ENCODE measurements at places on chromosomes 2 and 18.

DNA sequence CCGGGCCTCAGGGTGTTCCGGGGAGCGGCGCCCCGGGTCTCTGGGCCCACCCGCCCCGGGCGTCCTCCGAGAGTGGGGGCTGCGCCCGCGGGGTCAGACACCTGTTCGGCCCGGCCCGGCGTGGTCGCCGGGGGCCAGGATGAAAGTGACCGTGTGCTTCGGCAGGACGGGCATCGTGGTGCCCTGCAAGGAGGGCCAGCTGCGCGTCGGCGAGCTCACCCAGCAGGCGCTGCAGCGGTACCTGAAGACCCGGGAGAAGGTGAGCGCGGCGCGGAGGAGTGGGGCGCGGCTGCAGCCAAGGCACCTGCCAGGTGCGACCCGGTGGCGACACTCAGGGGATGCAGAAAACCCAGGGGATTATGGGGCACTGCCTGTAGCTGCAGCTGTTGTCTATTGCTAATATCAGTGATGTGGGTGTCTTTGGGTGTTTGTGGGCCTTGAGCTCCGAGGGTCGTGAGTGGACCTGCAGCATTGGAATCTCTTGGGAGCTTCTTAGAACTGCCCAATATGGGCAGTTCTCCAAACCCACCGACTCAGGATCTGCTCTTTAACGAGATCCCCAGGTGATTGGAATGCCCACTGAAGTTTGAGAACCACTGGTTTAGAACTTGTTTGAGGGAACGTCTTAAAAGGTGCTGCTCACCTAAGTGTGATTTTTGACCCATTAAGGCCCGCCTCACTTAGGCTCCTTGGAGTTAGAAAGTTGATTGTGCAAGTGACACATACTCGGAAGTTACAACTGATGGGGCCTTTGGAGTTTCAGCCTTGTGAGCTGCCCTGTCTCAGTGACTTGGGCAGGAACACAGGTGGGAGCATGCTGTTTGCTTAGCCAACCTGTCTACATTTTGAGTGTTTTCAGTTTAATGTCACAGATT, 823 bp downstream of the PARD3B start:
- peak; percentile 17 for DNase-seq

DNA sequence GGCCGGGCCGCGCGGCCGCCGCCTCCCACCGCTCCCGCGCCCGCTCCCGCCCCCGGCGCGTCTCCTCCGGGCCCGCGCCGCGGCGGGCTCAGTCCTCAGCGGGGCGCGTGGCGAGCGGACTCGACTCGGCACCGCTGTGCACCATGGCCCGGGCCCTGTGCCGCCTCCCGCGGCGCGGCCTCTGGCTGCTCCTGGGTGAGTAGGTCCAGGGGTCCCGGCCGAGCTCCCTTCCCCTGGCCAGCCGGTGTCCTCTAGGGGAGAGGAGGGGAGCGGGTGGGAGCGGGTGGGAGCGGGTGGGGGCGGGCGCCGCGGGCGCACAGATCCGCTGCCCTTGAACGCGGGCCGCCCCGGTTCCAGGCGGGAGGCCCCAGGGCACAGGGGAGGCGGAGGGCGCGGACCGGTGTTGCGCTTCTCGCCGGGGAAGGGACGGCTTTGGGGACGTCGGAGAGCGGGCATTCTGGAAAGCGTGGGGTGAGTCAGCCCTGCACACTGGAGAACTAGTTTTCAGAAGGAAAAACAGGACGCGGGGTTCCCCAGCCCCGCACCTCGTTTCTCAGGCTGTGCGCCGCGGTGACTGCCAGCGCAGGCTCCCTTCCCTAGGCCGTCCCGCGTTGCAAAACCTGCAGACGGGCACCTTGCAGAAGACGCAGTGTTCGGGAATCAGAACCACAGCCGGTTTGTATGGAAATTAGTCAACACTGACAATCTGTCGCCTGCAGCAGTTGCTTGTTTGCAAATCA, at the start of gene RAMP1:
Gene RAMP1, plus strand, starts transcription at position 91 of the 740 bp plus-strand sequence. Its CDS starts 53 bp downstream, at position 144.
- no peak for DNase-seq

- no peak for DNase-seq
Observed at GRCh38 chr18:13566941-13567746, 159.2 kb downstream of the FAM210A start.

DNA sequence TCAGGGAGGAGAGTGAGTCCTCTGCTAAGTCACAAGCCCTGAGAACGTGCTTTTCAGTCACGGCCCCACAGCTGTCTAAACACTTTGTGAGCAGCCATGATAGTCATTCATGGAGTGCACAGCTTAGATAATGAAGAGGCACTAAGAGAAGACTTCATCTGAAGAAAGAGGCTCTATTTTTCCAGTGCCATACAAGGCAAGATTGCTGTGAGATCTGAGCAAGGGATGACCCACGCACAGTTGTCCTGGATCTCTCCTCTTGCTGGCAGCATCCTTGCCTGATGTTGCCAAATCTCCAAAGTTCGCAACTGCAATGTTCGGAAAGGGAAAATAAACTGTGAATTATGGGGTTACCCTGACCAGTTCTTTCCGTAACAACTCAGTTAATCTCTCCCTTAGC, 418.7 kb downstream of the MEIS1 start:
- no peak for DNase-seq

- no peak for DNase-seq
Observed at GRCh38 chr2:128344101-128344500, 25.4 kb upstream of the HS6ST1 start.

- DNase-seq: no peak
Observed at GRCh38 chr2:183164650-183165015, 40.4 kb downstream of the NUP35 start.
